ENCODE measurements at places on chromosomes 11 and 22. TPM values are rescaled to one million over a fixed set of nuclear protein-coding genes. Genes with fewer than 3 reads are reported as not detected.

The KRTAP5-10 gene
- polyA plus RNA-seq: not detected

The MRGPRX4 gene
- polyA plus RNA-seq: not detected

The PATE4 gene
- polyA plus RNA-seq: not detected

The SAA4 gene
- not detected for polyA plus RNA-seq

The GPR152 gene
- 2.5 TPM for polyA plus RNA-seq

The PHOX2A gene
- not detected for polyA plus RNA-seq

The JAML gene
- 37.7 TPM for polyA plus RNA-seq

The GGT5 gene
- not detected for polyA plus RNA-seq

The CXCR5 gene
- polyA plus RNA-seq: not detected

The CLTCL1 gene
- 0.06 TPM for polyA plus RNA-seq

- DNase-seq: no peak
Observed at GRCh38 chr11:111555255-111555654, 14.7 kb downstream of the LAYN start.

GRCh38 chr11:74675761-74676160 lies 55.5 kb downstream of the CHRDL2 start:
- DNase-seq: no peak

DNA sequence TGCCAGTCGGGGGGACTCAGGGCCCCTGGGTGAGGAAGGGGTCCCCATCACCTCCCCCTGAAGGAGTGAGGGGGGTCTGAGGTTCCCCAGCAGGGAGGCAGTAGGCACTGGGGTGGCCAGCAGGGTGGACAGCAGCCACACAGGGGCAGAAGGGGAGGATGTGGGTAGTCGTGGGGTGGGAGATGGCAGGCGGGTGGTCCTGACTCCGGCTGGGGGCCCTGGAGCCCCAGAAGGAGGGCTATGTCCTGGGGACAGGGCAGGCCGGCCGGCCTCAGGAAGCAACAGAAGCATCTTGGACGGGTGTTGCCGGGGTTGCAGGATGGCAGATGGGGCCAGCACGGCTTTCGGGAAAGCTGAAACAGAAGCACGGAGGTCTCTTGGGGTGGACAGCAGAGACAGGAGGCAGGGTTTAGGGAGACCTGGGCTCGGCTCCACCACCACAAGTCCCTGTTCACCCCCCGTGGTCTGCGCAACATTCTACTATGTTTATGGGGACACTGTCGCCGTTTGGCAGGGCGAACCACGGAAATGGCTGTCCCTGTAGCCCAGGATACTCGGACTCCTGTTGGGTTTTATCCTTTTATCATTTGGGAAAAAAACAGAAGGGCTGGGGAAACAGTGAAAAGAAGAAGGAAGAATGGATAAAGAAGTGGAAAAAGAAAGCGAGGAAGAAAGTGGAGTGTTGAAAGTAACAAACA lies 14.1 kb downstream of the VWCE start:
- no peak for DNase-seq

- no peak for DNase-seq
Observed at GRCh38 chr11:21307874-21308273, 638.5 kb downstream of the NELL1 start.

- no peak for DNase-seq
Observed at GRCh38 chr11:125871391-125872137, 15.9 kb upstream of the HYLS1 start.

DNA sequence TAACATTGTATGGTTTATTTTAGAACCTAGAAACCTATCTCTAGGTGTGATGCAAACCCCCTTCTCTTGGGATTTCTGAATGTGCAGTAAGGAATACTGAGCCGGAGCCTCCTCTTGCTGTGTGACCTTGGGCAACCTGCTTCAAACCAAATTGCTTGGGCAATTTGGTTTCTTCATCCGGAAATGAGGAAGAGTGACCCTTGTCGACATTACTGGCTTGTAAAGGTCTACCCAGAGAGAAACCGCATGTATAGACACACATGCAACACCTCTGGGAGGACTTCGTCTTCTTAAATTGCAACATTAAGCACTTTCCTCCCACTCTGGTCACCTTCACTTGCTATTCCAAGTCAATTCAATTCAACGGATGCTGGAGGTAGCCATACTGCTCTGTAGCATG lies 19.6 kb upstream of the TP53I11 start:
- DNase-seq: no peak

- DNase-seq: no peak
Observed at GRCh38 chr11:77090373-77091111, 12.1 kb upstream of the OMP start.

DNA sequence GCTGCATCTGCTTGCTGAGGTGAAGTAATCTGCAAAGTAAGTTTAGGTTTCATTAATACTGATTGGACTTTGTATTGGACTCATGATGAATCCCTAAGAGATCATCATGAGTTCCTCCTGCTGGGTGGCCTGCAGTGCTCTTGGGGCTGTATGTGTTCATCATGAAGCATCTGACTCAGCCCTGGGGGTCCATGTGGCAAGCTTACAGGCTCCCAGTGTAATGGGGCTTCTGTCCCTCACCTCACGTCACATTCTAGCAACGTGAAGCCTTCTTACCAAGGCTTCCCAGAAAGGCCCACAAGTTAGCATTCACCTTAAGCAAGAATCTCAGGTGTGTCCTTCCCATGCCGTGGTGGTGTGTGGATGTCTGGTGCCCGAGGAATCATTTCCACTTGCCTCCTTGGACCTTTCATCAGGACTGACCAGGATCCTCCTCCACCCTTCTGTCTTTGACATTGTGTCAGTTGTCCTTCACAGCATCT lies 23.7 kb downstream of the CRKL start:
- no peak for DNase-seq

GRCh38 chr11:126993599-126993998 lies 7.0 kb downstream of the KIRREL3 start:
- DNase-seq: no peak

GRCh38 chr11:95044010-95044409 lies 5.2 kb upstream of the KDM4F start:
- DNase-seq: no peak

DNA sequence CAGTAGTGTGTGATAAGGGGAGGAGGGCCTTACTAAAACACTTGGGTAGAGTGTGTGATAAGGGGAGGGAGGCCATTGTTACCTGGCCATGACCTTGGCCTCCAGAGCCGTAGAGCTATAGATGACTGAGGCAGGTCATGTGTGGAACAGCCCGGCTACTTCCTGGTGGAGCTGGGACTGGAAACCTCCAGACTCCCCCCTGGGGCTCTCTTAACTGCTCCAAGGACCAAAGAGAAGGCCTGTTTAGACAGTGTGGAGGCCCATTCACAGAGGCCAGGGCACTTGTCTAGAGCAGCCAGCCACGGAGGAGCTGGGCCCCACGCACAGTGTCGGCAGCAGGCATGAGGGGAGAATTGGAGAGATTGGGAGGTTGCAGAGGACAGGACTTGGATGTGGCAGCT lies 12.5 kb upstream of the MICALL1 start:
- no peak for DNase-seq

DNA sequence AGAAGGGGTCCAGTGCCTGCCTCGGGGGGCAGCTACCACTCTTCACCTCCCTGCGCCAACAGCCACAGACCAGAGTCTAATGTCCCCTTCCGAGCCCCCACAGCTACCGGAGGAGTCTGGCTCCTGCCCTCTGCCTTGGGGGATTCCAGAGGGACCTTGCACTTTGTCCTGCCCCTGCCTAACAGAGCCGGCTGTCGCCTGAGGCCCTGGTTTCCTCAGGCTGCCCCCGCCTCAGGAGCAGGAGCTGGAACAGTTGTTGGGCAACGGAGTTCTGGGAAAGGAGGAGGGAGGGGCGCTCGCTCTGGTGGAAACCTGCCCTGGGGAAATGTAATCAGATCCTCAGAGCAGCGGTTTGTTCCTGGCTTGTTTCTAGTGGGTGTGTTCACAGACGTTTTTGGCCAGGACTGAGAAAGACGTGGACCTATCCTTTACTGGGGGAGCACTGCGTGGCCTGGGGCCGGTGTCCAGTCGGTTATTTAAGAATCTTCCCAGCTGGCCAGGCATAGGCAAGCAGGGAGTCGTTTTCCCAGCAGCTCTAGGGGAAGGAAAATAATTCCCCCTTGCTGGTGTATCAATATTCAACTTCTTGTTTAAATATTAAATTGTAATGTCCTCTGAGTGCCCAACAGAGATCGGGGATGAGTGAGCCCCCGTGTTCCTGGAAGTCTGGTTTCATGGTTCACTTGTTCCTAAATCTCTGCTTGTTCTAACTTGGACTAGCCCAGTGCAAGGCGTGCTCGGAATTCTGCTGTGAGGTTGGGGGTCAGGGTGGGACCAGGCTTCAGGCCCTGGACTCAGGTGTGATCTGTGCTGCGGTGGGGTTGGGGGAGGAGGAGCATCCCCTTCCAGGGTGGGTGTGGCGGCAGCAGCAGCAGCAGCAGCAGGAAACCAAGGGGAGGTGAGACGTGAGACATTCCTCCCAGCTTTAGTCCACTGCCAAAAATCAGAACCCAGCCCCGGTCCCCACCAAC lies 32.1 kb downstream of the A4GALT start:
- DNase-seq: no peak
